ENCODE measurements at places on chromosomes 4 and X.

DNA sequence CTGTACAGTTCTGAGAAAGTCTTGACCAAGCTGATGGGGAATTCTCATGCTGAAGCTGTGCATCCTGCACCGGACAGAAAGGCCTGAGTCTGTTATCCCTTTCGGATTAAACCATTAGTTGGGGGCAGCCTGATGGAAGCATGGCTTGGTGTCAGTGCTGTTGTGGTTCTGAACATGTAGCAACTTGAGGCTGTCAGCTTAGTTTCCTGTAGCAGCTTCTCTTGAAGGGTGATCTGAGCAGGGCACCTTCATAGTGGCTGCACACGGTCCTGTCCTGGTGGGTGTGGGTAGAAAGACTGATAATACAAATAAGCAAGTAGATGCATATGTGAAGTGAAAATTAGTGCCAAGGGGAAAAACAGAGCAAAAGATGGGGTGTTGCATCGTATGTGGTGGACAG is 11.7 kb downstream of the KIAA0232 start:
- DNase-seq, result no peak

DNA sequence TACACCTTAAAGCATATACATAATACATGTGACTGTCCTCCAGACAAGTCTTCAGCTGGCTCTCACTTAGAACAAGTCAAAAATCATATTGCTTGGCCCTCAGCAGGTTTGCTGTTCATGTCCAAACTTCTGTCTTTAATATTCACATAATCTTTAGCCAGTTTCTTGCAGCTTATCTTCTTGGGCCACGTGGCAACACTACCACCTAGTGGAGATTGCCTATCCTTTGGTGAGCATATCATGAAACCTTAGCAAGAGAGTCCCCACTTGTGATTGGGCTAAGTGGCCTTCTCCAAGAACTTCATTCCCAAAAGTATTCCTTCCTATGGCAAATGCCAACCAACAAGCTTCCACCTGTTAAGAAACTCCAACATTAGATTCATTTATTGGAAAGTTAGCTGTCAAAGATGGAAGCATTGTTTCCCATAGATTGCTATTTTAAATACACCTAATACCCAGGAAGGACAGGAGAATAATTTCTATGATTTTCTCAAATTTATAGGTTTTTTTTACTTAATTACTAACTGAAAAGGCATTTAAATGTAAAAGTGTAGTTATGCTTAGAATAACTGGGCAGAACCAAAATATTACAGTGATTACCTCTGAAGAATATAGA is 231.9 kb upstream of the INTU start:
- DNase-seq, result no peak

GRCh38 chr4:3836756-3837601 is 70.8 kb downstream of the ADRA2C start:
- no peak for DNase-seq

DNA sequence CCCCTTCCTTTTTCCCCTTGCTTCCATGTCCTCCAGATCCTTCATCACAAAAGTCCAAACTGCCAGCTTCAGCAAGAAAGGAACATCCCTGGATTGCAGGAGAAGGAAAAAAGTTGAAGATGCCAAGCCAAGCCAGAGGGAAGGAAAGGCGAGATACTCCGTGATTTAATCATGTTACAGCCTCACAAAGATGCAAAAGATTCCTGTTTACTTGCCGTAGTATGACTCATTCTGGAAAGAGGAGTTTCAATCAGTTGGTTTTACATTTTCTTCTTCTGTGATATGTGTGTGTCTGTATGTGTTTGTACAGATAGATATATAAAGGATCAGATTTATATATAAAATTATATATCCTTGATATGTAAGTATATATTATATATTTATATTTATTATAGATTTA is 69.3 kb downstream of the BTC start:
- no peak for DNase-seq

GRCh38 chr4:79334783-79335182 is 8.9 kb upstream of the NAA11 start:
- DNase-seq, result no peak

DNA sequence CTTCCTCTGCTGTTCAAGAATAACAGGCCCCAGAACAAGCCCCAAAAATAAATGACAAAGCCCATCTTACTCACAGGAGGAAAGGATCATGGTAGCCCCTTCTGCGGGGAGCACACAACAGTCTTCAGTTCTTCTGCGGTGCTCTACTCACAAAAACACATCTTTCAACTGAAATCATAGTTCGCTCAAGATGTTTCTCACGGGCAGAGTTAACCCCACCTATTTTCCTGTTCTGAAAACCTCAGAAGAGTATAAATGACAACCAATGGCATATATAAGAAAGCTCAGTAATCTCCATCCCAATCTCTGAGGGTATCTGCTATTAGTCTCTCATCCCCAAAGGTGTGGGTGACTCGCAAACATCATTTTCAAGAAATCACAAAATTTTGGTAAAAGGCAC is at the start of gene TXK:
TXK (minus strand) TSS at position 170 of the 400 bp plus-strand sequence; CDS start at position 90, 80 bp downstream.
- DNase-seq, result no peak
